Left ventricle myocardium superior (tissue), 1 donor: ENCODE measurements at places on chromosomes 4 and X. TPM values are rescaled to one million over a fixed set of nuclear protein-coding genes. Genes with fewer than 3 reads are reported as not detected.

DNA sequence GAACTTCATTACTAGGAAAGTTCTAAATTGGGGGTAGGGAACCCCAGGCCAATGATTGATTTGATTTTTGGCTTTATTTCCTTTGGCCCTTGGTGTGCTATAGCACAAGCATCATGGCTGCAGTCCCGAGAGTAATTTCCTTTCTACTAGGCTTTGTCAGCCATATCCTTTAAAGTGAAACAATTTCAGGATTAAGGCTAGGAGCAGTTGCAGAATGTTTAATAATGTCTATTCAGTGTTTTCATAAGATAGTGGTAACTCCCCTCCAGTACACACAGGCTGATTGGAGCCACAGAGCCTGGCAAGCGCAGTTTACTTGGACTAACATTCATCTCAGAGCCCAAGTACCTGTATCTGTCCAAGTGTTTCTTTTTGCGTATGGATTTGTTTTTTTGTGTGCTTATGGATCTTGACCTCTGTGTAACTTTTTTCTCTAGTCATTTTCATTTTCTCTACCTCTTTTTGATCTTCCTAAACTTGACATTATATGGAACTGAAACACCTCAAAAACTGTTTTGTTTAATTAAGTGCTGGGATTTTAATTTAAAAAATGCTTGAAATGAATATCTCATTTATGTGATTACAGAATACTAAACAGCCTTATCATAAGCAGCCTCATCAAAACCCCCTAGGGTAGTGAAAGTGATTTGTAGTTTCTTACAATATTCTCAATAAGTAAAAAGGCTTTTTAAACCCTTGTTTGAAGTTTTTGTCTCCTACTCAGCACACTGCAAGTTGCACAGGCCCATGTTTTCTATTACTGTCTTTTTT is 7.5 kb downstream of the STIM2 start:
- no peak for DNase-seq

GRCh38 chr4:99436462-99436861 is 1.3 kb upstream of the ADH7 start:
- DNase-seq: no peak

DNA sequence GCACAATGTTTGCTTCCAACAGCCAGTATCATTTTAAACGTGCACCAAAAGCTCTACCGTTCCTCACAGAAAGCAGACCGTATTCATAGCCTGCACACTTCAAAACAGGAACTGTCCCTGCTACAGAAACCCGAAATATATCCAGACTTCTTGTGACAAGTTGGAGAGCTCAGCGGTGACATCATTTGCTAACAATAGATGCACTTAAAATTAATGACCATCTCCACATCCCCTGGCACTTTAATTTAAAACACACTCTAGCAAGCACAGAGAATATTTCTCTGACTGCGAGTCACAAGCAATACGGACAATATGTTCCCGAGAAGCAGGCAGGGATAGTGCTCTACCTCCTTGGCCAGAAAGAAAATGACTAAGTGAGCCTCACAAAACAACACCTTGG is 2.5 kb downstream of the NYX start:
- no peak for DNase-seq

- DNase-seq: no peak
Measured at GRCh38 chr4:79798047-79798446, 275.0 kb downstream of the ANTXR2 start.

The UBA6 gene
- 19.1 TPM for total RNA-seq

DNA sequence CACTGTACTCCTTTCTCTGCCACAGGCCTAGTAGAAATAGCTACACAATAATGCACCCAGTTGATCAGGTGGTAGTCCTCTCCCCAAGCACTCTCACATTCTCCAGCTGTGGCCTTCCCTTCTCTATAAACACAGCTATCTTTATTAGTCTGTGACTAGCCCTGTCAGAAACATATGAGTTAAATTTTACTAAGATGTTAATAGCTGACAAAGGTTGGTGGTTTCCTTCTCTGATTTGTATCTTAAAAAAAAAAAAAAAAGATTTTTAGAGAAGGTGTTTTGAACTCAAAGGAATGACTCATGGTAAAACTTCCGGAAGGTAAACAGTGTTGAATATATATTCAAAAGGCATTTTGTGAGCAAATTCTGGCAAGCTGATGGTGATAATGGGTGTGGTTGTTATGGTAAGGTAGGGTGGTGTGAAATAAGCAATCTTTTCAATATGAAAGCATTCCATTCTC is 327.4 kb downstream of the PPP3CA start:
- no peak for DNase-seq
